Skeletal muscle cell (primary cell): ENCODE measurements at places on chromosomes 12 and 14.

DNA sequence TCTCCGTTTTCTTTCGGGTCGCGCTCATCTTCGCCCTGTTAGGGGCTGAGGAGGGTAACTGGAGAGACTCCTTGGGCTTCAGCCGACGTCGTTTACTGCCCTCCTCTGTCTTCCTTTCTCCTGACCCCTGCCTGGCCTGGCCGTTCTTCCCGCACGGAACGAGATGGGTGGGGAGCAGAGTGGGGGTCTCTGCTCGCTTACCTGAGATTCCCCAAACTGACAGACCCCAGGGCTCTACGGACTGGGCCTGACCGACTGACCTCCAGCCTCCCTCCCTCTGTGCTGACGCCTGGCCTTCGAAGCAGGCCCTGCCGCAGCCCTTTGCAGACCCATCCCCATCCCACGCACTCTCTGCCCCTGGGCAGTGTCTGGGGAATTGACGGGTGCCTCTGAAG, 439 bp downstream of the GOLGA5 start:
- DNase-seq, result no peak

- DNase-seq, result no peak
Measured at GRCh38 chr12:80517655-80518054, 73.6 kb downstream of the PTPRQ start.

DNA sequence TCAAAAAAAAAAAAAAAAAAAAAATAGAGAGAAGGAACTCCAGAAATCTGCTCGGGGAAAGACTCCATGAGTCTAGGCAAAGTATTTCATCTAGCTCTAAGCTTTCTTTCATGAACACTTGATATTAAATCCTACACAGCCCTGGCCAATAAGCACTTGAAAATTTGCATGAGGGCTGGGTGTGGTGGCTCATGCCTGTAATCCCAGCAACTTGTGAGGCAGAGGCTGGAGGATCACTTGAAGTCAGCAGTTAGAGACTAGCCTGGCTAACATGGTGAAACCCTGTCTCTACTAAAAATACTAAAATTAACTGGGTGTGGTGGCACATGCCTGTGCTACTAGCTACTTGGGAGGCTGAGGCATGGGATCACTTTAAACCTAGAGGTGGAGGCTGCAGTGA, 13.1 kb upstream of the METAP2 start:
- DNase-seq, result no peak

- peak; percentile 35 for DNase-seq
Measured at GRCh38 chr14:75794615-75795038, 133.6 kb downstream of the TTLL5 start.

DNA sequence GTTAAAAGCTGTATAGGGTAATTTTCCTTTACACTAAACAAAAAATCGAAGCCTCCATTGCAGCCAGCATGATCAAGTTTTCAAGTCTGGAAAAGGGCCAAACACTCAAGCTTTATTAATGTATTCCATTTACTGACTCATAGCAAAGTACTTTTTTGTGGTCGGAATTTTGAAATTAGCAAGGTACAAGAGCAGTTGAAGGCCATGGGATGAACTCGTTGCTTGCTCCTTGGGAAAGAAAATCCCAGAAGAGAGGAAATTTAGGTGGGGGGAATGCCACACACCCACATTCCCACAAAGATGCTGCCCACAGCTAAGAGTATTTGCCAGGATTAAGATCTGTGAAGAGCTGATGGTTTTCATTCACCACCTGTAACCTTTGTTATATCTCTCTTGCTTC, 333.7 kb downstream of the EGLN3 start:
- peak; percentile 75 for DNase-seq

- peak; percentile 7 for DNase-seq
Measured at GRCh38 chr12:4221258-4221620, 52.3 kb upstream of the CCND2 start.

DNA sequence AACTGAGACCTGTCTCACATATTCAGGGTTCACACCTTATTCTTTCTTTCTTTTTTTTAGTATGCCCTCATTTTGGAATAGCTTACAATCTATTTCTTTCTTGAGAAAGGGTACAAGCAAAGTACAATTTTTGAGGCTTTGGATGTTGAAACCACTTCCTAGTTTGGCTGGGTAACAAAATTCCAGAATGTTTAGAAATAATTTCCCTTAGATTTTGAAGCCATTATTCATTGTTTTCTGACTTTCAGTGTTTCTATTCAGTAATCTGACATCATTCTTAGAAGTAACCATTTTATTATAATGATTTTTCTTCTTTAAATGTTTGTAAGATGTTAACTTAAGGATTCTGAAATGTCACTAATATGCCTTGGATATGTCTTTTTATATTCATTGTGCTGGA, 28.2 kb downstream of the ST8SIA1 start:
- DNase-seq, result no peak

GRCh38 chr12:121596526-121596925, 15.7 kb upstream of the KDM2B start:
- DNase-seq, result no peak

DNA sequence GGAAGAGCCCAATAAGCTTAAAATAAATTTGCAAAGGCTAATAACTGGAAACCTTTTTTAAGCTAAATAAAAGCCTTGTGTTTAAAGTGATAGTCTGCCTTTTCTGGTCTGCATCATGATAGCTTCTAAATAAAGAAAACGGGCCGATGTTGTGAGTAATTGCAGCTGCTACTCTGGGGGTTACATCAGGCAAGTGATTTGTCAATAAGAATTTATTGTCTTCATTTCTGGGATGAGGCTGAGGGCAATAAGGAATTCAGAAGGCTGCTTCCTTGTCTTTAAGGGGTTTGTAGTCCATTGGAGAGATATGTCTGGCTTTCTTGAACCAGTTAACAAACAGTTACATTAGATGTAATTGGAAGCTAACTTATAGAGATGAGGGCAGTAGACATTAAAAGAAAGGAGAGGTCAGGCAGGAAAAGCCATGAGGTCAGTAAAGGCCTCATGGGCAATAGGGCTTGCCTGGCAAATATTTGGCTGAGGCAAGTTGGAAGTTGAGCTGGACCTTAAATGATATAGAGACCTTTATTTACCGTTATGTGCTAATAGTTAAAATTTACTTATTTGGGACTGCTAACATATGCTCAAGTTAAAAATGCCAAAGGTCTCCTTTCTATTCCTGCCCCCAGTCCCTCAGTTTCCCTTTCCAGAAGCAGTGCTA, 85.0 kb downstream of the CRADD start:
- DNase-seq, result no peak

DNA sequence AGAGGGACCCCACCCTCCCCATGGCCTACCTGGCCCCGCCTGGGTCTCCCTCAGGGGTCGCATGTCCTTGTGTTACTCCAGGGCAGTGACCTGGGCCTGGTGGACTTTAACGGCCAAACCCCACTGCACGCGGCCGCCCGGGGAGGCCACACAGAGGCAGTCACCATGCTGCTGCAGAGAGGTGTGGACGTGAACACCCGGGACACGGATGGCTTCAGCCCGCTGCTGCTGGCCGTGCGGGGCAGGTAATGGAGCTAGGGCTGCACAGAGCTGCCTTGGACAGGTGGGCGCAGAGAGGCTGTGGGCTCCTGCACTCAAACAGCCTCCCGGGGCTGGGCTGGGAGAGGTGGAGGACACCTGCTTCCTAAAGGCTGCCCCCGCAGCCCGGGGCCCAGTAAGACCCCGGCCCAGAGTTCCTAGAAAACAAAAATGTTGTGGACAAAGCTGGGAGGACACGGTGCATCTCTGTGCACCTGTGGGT, 21.6 kb downstream of the ASPG start:
- no peak for DNase-seq

- no peak for DNase-seq
Measured at GRCh38 chr12:124419292-124420040, 124.6 kb downstream of the RFLNA start.

GRCh38 chr12:54005853-54006558, 2.8 kb upstream of the HOXC8 start:
- DNase-seq, result no peak

GRCh38 chr14:106436310-106436905, 910.0 kb downstream of the TMEM121 start:
- no peak for DNase-seq

DNA sequence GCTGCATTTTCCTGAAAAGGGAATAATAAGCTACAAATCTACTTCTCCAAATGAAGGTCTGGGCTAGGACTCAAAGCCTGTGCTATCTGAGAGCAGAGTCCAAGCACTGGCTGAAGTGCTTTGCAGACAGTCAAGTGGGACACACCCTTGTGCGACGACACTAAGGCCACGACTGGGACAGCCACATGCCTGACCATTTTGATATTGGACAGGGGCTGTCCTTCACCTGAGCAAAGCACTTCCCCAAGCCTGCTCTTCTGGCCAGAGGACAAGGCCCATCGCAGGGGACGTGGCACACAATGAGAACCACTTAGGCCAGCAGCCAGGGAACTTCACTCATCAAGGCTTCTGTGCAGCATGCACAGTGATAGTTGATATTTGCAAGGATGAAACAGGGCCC, 71.4 kb downstream of the RBM19 start:
- DNase-seq, result no peak

DNA sequence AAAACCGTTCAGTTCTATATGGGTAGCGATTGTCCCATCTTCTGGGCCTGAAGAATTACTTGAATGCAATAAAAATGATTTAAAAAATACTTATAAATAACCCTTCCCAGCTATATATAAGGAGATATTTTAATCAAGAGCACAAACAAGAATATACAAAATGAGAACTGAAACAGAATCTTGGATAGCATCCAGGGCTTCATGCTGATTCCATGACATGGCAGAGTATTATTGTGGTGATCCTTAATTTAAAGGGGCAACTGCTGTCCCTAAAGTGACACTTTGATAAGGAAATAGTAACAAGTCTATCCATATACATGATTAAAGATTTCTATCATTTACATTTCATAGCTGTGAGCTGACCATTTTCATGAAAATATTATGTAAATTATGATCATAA, 18.8 kb downstream of the WBP11 start:
- no peak for DNase-seq

- no peak for DNase-seq
Measured at GRCh38 chr12:65798918-65799317, 25.4 kb upstream of the HMGA2 start.

DNA sequence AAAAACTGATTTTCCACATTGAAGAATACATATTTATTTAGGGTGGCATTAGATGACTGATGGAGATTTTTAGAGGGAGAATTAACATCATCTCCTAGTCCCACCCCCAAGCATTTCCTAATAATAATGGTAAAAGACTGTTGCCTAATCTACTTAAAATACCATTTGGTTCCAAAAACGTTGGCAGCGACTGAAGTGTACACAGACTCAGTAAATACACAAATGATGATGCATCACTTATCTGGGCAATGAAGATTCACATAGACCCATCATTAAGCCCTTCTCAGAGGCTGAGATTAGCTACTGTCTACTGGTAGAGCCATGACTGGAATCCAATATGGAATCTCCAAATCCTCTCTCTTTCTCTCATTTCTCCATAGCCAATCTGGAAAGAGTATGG, 18.2 kb downstream of the RTN1 start:
- DNase-seq, result no peak

DNA sequence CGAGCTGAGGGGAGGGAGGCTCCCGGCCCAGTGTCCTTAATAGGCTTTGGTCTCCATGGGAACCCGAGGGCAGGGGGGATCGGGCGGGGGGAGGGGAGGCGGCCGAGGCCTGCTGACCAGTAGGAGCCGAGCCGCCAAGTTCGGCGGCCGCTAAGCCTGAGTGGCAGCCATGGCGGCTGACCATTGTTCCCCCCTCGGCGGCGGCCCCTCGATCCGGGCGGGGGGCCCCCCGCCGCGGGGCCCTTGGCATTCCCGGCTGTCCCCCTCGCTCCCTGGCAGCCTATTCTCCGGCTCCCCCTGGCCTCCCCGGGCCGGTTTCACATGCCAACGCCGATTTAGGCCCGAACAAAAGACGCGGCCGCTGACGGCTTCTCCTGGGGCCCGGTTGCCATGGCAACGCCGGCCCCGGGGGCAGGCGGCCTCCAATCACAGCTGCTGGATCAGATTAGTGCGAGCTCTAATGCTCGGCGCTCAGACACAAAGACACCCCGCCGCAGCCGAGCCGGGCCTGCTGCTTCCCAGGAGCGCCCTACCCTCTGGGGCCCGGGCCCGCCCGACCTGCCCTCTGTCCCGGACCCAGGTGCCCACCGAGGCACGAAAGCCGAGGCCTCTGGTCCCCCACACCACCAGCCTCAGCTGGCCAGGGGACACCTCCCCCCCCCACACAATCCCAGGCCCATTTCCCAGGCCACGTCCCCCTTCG, 7.3 kb downstream of the MSI1 start:
- peak; percentile 34 for DNase-seq

DNA sequence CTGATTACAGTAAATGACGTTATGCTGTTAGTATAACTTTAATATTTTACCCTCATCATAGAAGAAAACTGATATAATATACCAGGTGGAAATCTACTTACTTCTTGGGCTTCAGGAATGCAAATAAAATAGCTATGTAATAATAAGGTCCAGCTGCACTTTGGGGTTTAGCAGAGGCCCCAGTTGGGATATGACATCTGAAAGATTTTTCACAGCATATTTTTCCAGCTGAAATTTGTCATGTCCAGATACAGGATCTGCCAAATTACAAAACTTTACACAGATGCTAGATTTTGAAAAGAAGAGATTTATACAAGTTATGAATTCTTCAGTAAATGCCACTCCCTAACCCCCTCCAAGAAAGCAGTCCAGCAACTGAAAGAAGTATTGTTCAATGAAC, 29.2 kb upstream of the DCN start:
- DNase-seq, result no peak

DNA sequence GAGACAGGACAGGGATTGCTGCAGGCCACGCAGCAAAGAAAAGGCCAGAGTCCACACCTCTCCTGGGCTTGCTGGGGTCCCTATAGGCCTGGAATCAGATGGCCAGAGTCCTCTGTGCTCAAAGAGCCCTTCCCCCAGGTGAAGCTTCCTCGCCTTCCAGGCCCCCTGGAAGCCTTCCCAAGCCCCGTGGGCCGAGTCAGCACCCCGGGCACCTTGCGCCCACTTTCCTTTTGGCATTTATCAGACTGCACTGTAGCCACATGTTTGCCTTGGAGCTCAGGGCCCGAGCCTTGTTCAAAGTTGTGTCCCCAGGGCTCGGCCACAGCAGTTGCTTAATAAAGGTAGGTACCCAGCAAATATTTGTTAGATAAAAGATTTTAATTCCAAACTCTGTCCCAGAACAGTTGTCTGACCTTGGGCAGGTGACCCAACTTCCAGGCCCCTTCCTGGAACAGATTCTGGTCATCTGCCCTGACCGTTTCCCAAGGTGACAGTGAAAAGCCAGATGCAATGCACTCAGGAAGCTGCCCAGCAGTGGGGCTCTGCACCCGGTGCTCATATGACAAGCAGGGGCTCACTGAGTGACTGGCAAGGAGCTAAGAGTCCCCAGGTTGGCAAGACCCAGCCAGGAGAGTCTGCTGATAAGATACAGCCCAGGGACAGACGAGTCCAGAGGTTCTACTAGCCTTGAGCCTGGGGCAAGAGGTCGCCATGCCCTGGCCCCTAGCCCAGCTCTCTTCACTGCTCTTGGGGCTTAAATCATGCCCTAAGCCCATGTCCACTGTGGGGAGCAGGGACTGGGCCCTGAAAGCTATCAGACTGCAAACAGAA, 81.2 kb downstream of the PITPNM2 start:
- no peak for DNase-seq

GRCh38 chr14:77184396-77185092, 2.9 kb downstream of the TMEM63C start:
- DNase-seq, result no peak
